ENCODE measurements at places on chromosomes 11 and 22.

DNA sequence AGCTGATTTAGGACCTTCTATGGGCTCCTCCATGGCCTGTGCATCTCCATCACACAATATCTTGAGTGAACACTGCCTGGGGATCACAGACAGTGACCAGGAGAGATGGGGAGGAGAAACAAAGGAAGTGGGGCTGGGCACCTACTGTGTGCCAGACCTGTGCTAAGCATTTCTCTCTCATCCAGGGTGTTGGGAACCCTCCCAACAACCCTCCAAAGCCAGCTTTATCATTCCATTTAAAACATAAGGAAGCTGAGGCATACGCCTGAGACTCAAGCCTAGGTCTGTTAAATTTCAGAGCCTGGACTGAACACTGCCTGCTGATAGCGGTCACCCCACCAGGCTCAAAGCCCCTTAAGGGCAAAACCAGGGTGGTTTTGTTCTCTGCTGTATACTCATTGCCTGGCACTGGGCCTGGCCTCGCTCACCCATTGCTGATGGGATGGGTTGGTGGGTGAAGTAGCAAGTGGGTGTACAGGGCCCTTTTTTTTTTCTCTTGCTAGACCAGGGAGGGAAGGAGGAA is 130.1 kb downstream of the MN1 start:
- DNase-seq, result no peak

DNA sequence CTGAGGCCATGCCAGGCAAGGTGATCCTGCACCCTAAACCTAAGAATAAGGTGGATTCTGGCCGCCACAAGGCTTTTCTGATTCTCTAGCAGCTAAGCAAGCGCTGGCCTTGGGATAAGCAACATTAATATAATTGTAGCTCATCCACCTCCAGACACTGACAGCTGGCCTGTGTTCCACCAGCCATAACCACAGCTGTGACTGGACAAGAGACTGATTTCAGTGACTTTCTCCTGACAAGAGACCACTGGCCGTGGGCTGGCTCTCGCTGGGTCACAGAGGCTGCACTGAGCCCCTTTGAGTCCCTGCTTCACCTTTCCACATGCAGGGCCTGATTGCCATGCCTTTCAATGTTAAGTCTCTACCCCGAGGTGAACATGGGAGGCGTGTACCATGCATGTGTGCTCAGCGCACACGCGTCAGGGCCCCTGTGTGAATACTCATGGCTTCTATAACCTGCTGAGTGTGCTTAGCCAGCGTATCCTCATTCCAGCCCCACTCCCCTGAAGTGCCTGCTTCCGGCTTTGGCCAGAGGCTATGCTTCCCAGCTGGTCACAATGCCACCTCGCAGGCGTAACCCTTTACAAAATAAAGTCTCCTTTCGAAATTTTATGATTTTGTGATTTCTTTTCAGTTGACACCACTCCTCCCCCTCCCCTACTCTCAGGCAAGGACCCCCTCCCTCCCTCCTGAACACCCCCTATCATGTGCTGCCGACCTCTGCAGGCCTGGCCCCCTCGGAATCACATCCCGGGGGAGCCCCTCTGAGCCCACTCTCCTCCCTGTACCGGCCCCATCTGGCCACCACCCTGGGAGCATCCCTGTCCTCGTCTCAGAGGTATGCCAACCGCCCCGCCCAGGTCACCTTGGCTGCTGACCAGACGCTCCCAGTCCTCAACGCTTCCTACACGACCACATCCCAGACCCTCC is 128.1 kb downstream of the CTTN start:
- no peak for DNase-seq

GRCh38 chr22:47594836-47595521 is 832.5 kb downstream of the TBC1D22A start:
- no peak for DNase-seq

DNA sequence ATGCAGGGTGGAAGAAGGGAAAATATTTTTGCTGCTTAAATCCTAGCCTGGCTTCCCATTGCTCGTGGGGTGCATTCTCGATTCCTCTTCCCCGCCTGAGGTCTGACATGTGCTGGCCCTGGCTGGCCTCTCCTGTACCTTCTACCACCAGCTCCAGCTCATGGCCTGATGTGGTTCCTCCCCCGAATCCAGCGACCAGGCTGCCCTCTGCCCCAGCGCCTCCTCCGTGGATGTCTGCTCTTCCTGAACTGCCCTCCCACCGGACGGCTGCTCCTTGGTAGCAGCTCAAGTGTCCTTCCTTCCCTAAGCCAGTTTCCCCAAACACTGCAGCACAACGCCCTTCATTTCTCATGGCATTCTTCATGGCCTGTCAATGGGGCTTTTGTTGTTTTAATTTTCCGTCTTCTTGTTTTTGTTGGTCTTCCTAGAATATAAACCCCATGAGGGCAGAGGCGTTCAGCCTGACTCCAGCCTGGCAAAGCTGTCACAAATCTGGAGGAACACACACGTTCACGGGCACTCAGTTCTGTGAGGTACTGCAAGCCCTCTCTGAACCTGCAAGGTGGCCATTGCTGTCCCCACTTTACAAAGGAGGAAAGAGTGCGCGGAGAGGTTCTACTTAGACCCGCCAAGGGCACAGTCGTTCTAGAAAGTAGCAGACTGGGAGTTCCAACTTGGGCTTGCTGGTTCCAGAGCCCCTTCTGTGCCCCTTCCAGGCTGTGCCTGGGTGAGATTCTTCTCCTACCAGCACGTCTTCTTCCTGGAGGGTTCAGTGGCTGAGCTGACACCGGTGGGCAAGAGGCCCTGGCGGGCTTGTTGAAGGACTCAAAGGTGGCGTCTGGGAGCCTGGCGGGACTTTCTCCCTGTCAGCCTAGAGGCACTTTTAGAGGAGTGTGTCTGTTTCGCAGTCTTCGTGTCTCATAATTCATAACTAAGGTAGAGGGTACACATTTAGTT is 953 bp upstream of the LRP5 start:
- no peak for DNase-seq

DNA sequence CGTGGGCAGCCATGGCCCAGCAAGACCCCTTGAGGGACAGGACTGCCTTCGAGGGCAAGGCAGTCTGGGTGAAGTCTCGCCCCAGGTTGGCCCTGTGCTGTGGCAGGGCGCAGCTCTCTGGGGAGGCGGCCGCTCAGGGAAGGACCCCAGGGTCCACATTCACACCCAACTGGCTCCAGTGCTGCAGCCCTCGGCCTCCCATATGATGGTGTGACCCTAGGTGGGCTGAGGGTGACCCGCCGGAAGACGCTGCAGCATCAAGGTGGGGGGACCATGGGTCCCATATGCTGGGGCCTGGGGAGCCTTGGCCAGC is 28.0 kb upstream of the CCDC188 start:
- DNase-seq, result no peak

- DNase-seq, result no peak
These were observed 61.5 kb downstream of the TMPRSS5 start for GRCh38 chr11:113644605-113645004.

- no peak for DNase-seq
These were observed 77.4 kb downstream of the CWC15 start for GRCh38 chr11:94895971-94896370.

DNA sequence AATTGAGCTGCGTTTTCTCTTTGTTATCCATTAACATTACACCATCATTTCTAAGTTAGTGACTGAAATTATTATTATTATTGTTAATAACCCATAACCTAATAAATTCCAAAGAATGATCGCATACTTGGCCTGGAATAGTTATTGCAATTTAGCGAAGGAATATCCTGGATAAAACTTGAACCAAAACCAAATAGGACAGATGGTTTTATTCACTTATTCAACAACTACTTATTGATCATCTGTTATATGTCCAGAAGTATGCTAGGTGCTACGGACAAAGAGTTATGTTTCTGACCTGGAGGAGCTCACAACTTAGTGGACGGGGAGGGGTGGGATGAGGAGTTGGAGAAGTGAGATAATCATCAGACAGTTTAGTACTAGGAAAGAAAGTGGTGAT is 44.8 kb upstream of the ARHGAP20 start:
- no peak for DNase-seq
